ENCODE measurements at places on chromosomes 7 and 10.

GRCh38 chr10:6202098-6202683 is 541 bp upstream of the PFKFB3 start:
- DNase-seq, result no peak

- DNase-seq, result no peak
These were observed 111.1 kb downstream of the FZD1 start for GRCh38 chr7:91375378-91375777.

- DNase-seq, result no peak
These were observed 329.3 kb downstream of the FGFR2 start for GRCh38 chr10:121268863-121269432.

DNA sequence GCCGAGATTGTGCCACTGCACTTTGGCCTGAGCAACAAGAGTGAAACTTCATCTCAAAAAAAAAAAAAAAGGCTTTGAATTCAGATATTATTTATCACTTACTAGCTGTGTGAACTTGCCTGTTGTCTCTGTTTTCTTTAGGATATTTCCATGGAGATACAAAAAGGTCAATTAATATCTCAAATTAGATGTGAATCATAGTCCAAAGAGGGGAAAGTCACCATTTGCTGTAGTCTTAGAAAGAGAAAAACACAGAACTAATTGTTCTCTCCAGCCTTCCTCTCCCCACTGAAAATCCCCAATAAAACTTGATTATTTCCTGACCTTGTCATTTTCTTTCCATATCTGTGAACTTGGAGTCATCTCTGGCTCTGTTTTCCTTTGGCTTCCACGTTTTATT is 21.2 kb downstream of the HEPACAM2 start:
- no peak for DNase-seq

- no peak for DNase-seq
These were observed 162.6 kb downstream of the RAB11FIP2 start for GRCh38 chr10:117884093-117884492.

- DNase-seq, result no peak
These were observed 154.5 kb downstream of the SLC25A13 start for GRCh38 chr7:96167424-96167823.

DNA sequence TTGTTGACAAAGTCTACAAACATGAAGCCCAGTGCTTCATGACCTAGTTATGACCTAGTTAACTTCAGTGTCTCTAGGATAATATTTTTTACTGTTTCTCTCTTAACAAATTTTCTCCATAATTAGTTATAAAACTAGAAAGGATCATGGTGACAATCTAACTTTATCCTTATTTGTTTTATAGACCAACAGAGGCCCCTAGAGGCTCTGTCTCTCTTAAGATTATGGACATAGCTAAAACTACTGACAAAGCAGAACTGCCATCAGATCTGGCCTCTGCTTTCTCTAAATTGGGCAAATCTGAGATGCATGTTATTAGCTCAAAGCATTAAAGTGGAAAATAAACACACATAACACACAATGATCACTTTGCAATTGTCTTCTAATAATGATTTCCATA is 176.0 kb downstream of the CSTF2T start:
- no peak for DNase-seq

GRCh38 chr10:76202777-76203176 is 771.4 kb downstream of the LRMDA start:
- no peak for DNase-seq

DNA sequence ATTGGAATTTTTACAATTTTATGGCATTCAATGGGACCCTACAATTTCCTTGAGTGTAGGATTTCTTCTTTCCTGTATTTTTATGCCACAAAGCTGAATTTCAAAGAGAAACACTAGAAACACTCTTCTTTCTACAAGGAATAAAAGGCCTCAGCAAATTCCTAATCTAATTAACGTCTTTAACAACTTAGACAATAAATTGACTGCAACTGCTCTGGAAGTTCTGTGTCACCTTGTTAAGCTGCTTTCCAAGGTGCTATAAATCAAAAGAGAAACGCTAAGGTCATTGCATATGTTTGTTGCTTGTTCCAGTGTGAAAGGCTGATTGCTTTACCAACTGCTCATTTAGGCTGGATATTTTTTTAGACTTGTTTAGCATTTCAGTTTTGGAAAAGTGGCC is 182.2 kb downstream of the POLR1F start:
- no peak for DNase-seq

GRCh38 chr7:2373124-2373556 is 18.5 kb downstream of the EIF3B start:
- no peak for DNase-seq

GRCh38 chr10:94103801-94104221 is 110.1 kb downstream of the PLCE1 start:
- no peak for DNase-seq

- DNase-seq, result no peak
These were observed 113.6 kb downstream of the EEPD1 start for GRCh38 chr7:36266683-36267082.

- no peak for DNase-seq
These were observed 5.4 kb downstream of the PON2 start for GRCh38 chr7:95429241-95429990.

DNA sequence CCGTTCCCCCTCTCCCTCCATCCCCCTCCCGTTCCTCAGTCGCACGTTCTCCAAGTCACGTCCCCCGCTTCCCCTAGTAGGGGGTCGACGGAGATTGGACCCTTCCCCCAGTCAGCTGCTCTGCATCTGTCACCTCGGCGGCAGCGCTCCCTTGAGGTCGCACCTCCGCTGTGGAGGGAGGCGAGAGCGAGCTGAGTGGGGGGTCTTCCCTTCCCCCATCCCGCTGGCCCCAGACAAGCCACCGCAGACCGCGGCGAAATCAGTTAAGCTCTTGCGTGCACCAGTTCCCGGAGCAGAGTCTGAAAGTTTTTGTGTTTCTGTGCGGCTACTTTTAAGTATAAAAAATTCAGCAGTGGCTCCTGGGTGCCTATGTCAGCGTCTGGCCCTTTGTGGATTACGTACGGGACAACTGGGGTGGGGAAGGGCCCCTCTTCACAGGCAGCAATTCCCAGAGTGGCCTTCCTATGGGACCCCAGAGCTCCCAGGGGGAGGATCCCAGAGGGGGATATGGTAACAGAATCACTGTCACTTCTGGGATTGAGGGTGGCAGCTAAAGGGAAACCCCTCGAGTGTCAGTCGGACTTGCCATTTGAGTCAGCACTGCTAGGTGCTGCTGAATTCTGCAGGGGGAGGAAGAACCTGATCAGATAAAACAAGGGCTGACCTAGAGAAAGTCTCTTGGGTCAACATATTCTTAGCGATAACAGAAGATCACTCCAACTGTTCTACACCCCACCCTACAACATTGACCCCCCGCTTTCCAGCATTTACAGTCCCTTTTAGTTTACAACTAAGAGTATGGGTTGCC is 12.5 kb upstream of the DDIT4 start:
- peak; percentile 49 for DNase-seq
